ENCODE measurements at places on chromosomes 16 and 17.

- no peak for DNase-seq
Measured at GRCh38 chr17:9259419-9259818, 238.1 kb downstream of the NTN1 start.

GRCh38 chr17:7173687-7174602, 5.2 kb downstream of the ASGR1 start:
- DNase-seq = no peak

DNA sequence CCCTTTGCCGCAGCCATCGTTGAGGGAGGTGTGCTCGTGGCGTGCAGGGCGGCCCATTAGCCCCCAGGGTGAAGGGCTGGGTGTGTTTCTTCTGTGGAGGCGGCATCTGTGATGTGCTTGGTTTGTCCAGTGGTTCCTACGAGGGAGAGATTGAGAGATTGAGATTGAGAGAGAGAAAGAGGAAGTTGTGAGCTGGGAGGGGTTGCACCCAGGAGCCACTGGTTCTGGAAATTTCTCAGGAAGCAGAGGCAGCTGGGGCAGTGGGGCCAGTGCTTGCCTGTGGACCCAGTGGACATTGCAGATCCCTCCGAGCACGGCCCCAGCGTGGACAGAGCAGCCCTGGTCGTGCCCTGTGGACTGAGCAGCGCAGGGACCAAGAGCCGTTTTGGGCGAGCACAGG, 72.0 kb upstream of the ZNF750 start:
- DNase-seq = no peak

GRCh38 chr17:19714542-19715411, 1.6 kb downstream of the SLC47A2 start:
- peak; percentile 35 for DNase-seq

- DNase-seq = no peak
Measured at GRCh38 chr16:89385712-89386111, 104.6 kb downstream of the ANKRD11 start.

DNA sequence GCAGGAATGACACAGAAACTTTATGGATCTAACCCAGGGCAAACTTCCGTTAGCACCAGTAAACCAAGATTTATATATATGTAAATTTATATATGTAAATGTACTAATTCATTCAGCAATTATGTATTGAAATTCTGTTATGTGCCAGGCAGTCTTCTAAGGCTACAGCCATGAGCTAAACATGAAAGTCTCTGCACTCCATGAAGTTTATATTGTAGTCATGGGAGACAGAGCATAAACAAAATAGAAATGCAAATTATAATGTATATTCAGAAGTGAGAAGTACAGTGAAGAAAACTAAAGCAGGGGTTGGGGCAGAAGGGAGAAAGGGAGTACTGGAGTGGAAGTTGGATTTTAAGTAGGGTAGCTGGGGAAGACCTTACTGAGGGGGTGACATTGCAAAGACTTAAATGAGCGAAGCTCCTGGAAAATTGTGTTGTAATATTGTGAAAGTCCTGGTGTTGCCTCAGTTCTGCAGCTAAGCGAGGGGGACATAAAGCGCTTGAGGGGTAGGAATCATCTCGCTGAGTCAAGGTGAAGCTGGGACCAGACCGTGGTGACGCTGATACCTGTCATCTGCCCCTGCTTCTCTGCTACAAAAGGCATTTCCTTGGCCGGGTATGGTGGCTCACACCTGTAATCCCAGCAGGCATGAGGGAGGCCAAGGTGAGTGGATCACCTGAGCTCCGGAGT, 64.8 kb downstream of the YPEL2 start:
- DNase-seq = no peak

GRCh38 chr17:14581186-14581830, 280.4 kb downstream of the HS3ST3B1 start:
- DNase-seq = no peak

GRCh38 chr16:71564335-71564967, 12.4 kb downstream of the TAT start:
- no peak for DNase-seq

DNA sequence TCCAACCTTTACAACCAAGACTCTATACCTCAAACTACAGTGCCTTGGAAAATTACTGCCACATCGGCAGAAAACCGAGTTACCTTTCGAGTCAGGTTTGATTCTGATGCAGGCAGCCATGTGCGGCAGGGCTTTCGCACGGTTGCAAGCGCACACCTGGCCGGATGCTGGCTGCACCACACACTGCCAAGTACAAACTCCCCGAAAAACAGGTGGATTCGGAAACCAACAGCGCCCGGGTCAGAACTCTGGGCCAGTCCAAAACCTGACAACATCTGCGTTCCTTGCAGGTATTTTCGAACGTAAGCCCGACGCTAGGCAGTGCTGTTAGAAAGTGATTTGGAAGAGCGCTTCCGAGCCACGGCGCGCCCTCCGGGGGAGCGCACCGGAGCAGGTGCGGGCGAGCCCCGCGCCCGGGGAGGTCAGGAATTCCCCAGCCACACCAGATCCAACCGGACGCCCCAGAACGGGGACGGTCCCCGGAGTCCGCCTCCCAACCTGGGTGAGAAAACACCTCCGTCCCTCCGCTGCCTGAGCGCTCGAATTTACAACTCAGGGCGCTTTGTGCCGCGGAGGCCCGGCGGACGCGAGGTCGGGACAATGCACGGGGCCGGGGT, 1.2 kb downstream of the USP7 start:
- DNase-seq = peak; percentile 41

- no peak for DNase-seq
Measured at GRCh38 chr16:87166321-87166720, 150.9 kb downstream of the C16orf95 start.

GRCh38 chr16:85798901-85799496, 345 bp downstream of the EMC8 start:
- DNase-seq = no peak

DNA sequence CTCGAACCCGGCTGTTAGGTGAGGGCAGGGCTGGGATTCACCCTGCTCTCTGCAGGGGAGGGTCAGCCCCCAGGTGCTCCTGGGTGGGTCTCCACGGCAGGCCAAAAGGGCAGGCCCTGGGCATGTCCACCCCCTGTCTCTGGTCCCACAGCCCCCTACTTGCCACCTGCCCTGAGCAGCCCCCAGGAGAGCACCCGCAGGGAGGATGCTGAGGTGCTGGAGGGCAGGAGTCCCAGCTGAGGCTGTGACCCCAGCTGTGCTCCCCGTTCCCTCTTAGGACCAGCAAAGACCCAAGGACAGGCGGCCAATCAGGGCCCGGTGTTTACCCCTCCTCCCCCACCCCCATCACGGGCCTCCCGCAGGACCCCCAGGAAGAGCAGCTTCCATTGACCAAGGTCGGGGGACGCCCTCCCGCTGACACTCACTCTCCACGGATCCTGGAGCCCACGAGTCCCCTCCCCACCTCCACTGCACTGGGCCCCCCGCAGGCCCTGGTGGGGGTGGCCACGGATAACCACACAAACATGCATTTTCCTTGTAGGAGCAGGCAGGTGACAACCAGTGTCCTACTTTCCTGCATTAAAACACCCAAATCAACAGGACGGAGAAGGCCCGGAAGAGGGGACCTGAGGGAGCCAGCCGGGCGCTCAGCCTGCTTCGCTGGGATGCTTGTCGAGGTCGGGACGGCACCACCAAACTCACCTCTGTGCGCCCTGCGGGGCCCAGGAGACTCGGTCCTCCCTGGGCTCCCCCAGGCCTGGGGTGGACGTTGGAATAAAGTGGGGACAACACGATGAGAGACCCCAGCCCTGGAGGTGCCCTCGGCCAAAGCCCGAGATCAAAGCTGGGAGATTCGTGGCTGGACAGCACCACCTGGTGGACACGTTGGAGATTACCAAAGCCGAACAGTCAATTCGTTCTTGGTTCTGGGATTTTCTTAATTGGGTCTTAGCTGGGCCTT, 22.5 kb upstream of the ENPP7 start:
- DNase-seq = peak; percentile 58

GRCh38 chr17:44565866-44566443, 8.7 kb downstream of the FZD2 start:
- DNase-seq = no peak

DNA sequence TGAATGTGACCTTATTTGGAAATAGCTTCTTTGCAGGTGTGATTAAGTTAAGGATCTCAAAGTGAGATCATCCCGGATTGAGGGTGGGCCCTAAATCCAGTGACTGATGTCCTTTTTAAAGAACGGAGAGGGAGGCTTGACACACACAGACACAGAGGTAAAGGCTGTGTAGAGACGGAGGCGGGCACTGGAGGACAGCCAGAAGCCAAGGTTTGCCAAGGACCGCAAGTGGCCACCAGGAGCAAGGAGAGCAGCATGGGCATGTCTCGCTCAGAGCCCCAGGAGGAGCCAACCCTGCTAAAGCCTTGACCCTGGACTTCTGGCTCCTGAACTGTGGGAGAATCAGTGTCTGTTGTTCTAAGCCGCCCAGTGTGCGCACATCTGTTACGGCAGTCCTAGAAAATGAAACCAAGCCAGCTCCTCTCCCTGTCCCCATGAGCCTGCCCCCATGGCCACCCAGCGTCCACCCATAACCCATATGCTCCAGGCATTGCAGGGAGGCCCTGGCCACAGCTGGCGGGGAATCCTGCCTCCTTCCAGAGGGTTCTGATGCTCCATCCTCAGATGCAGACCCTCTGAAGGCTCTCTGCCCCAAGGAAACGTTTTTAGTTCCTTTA, 15.2 kb downstream of the CNGB1 start:
- DNase-seq = peak; percentile 54

- peak; percentile 73 for DNase-seq
Measured at GRCh38 chr16:22300427-22301071, 3.3 kb downstream of the POLR3E start.

- DNase-seq = no peak
Measured at GRCh38 chr16:58411736-58412614, 19.7 kb downstream of the GINS3 start.

GRCh38 chr16:14303639-14304394, 232.7 kb downstream of the MRTFB start:
- no peak for DNase-seq

DNA sequence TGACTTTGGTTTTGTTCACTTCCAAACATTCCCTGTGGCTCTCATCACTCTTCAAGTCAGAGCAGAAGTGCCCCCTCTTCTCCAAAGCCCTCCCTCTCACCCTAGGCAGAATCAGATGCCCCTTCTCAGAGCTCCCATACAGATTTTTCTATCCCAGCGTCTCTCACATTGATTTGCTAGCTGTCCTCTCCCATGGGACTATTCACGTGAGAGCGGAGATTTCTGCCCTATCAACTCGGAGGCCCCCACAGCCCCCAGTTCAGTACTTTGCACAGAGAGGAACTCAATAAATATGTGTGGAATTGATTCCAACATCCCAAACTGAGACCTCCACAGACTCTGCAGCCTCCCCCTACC, 182.6 kb downstream of the C16orf78 start:
- no peak for DNase-seq

- no peak for DNase-seq
Measured at GRCh38 chr17:73625991-73626673, 18.1 kb downstream of the SDK2 start.

- no peak for DNase-seq
Measured at GRCh38 chr16:3475604-3476375, 19.5 kb downstream of the C16orf90 start.

DNA sequence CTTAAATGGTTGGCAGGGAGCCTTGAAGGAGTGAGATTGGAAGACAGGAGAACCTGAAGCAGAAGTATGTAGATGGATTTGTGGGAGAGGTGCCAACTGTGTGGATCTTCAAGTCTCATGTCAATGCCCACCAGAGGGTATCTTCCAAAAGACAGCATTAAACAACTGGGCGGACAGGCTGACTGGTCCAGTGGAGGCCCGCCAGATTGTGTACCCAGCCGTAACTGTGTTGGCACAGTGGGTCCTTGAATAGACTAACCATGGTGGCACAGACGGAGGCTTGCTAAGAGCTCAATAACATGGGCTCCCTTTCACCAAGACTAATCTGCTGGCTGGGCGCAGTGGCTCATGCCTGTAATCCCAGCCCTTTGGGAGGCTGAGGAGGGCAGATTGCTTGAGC, 24.2 kb upstream of the RBBP6 start:
- DNase-seq = no peak
